Progenitor cell of endocrine pancreas (in vitro differentiated cells): ENCODE measurements at places on chromosomes 12 and 14. TPM values are rescaled to one million over a fixed set of nuclear protein-coding genes. Genes with fewer than 3 reads are reported as not detected.

DNA sequence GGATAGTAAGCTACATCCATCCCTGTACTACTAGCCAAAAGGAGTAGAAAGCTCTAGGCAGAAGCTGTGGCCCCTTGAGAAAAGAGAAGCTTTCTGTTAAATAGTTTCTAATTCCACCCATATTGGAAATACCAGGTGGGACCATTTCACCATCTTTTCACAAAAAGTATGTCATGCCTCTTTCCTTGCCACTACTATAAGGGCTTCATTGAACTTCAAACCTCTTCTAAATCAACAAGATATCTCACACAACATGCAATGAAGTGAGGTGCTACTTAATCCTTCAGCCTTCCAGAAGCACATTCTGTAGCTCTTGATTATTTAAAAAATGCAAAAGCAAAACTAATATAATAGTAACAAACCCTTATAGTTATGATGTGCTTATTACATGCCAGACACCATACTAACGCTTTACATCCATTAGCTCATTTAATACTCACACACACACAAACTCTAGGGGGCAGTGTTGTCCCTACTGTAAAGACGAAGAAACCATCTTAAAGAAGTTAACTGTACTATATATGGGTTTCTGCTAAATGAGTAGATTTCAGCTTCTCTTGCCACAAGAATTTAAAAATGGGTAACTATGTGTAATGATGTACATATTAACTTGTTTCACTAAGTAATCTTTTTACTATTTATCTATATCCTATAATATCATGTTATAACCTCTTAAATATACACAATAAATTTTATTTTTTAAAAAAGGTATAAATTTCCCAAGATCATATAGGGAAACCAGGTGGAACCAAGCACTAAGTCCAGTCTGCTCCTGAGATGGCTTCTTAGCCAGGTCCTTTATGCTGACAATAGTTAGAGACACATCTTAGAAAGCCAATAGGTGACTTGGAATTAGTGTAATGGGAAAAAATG lies 124.4 kb downstream of the RPS29 start:
- no peak for DNase-seq

GRCh38 chr12:30197392-30198057 lies 413.8 kb upstream of the TMTC1 start:
- no peak for DNase-seq

GRCh38 chr12:4858386-4858785 lies 51.3 kb upstream of the KCNA1 start:
- DNase-seq = peak; percentile 50

GRCh38 chr12:112107306-112108201 lies 1.0 kb downstream of the NAA25 start:
- DNase-seq = no peak

DNA sequence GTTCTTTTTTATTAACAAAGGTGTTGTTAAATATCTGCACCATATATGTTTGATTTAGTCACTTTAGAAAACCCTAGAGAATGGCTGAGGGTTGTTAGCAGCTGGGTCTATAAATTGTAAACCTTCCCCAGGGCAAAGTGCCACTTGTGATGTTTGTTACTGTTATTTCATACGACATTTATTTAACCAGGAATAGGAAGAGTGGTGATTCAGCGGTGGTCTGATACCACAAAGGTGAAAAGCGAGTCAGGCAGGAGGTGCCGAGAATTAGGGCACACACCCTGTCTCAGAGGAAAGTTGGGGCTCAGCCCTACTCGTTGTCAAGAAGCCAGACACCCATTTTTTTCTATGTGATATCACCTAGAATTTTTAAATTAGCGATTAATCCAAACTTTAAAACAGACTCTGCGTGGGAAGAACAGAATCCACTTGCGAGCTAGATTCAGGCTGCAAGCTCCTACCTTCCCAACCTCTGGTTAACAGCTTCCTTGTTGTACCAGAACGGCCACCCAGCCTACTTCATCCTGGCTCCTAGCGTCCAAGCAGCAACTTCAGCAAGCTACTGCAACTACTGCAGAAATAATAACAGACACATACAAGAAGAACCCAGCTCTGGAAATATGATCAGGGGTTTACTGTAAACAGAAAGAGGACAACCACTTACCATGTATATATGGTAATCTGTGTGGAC lies 126.7 kb downstream of the TMEM132D start:
- DNase-seq = no peak

GRCh38 chr12:49923035-49923644 lies 19.4 kb upstream of the FAIM2 start:
- no peak for DNase-seq

DNA sequence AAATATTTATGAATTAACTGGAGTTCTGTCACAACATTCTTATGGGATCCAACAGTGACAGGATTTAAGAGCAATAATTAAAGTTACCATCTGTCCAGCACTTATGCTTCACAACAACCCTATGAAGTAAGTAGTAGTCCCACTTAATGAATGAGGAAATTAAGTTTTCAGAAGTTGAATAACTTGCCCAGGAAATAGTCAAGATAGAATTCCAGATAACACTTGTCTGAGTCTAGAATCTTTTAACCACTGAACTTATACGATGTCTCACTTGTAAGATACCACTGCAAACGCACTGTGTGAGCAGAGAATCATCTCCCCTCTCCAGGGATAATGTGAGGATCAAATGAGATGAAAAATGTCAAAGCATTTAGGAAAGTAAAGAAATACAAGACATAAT lies 3.3 kb upstream of the TTC9 start:
- no peak for DNase-seq

- DNase-seq = no peak
Observed at GRCh38 chr12:40668099-40668529, 24.1 kb upstream of the CNTN1 start.

- no peak for DNase-seq
Observed at GRCh38 chr14:42642787-42643186, 1036.1 kb downstream of the LRFN5 start.

The SLC25A21 gene
- total RNA-seq = 2.5 and 3.1 TPM in 2 replicates
